ENCODE measurements at places on chromosomes 5 and 9. TPM values are rescaled to one million over a fixed set of nuclear protein-coding genes. Genes with fewer than 3 reads are reported as not detected.

SLC25A2 gene
- 0.13 TPM for total RNA-seq

GRM6 gene
- not detected for total RNA-seq

GFRA3 gene
- 0.27 TPM for total RNA-seq

CKS2 gene
- 498 TPM for total RNA-seq

NTNG2 gene
- 0.02 TPM for total RNA-seq

CXXC5 gene
- 33.0 TPM for total RNA-seq

HCN1 gene
- not detected for total RNA-seq

RASEF gene
- 0.07 TPM for total RNA-seq

WNK2 gene
- total RNA-seq, result 10.5 TPM

PDLIM7 gene
- total RNA-seq, result 21.1 TPM

C5orf63 gene
- 8.8 TPM for total RNA-seq

MROH2B gene
- total RNA-seq, result not detected

SPATA31E1 gene
- not detected for total RNA-seq
